ENCODE measurements at places on chromosomes 7 and 10. TPM values are rescaled to one million over a fixed set of nuclear protein-coding genes. Genes with fewer than 3 reads are reported as not detected.
A peak's percentile ranks its signal among the peaks of the same experiment; 100 is the strongest.

Gene PPP1R17
- total RNA-seq = not detected

Gene ELN
- total RNA-seq = not detected

Gene CFTR
- 0.06 TPM for total RNA-seq

Gene BTBD16
- not detected for total RNA-seq

Gene HTR7
- total RNA-seq = 0.88 TPM

Gene HABP2
- not detected for total RNA-seq

Gene RASA4
- total RNA-seq = 19.4 TPM

Gene AMPH
- not detected for total RNA-seq

Gene FZD1
- 9.9 TPM for total RNA-seq

Gene CHAT
- not detected for total RNA-seq

Gene CALD1
- 411 TPM for total RNA-seq

Gene WNT8B
- total RNA-seq = not detected

Gene ASB10
- total RNA-seq = not detected

GRCh38 chr7:22192801-22193200 is 164.2 kb downstream of the RAPGEF5 start:
- no peak for DNase-seq

- DNase-seq = no peak
Observed at GRCh38 chr7:87545760-87546159, 54.9 kb downstream of the ABCB1 start.

- no peak for DNase-seq
Observed at GRCh38 chr10:32095116-32095733, 39.0 kb upstream of the KIF5B start.

DNA sequence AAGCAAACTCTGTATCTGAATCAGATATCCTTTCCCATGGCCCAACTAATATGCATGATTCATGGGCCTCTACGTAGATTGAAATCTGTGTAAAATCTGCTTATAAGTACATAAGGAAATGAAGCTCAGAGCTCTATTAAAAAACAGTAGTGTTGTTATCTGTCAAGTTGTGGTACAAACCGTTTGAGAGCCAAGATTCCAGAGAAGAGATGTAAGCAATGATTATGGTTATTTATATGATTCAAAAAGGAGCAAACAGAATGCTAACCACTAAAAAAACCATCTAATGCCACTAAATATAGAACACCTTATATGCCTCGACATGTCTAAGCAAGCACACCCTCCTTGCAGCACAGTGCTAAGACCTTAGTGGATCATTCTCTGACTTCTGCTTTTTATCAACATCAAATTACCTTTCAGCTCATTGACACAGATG is 26.6 kb downstream of the RPP38 start:
- DNase-seq = no peak

DNA sequence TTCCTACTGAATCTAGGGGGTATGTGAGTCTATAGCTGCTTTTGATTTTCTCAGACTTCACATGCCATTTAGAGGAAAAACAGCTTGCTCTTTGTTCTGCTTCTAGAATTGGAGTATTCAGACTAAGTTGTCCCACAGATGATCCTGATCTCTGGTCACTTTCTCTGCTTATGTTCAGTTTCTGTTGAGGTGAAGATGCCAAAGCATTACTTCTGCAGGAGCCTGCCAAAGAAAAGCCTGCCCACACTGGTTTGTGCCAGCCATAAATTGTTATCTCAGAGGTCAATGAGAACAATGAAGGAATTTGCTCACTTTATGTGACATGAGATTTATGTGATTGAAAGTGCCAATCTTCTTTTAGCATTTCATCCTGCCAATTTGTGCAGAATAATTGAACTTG is 163.6 kb downstream of the CDK14 start:
- no peak for DNase-seq

DNA sequence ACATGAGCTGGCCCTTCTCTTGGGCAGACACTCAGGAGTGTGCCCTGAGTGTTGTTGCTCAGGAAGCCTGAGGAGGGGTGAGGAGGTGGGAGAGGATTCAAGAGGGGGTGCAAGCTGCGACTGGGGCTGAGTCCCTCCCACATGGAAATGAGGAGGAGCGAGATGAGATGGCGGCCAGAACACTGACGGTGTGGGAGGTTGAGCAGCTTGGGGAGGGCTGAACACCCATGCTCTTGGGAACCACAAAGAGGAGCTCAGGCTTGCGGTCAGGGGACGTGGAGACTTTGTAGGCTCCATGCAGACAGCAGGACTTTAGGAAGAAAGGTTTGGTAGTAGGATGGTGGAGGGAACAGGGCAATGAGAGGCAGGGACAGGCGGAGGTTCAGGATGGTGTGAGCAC is 163.2 kb upstream of the SHH start:
- peak; percentile 22 for DNase-seq

DNA sequence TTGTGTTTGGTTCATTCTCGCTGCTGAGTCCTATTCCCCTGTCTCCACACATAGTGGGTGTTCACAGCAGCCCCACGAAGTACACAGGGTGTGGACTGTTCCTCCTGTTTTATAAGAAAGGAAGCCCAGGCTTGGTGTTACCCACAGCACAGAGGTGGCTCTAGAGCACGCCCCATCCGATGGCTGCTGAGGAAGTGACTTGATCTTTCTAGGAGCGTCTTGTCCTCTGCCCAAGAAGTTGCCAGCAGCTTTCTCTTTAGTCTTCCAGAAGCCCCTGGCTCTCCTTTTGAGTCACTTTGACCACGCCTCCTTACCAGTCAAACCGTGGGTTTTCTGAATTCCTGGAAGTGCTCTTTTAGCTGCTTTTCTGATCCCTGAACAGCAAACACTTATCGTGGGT is 94.0 kb downstream of the GRK5 start:
- no peak for DNase-seq

- DNase-seq = no peak
Observed at GRCh38 chr10:87930934-87931835, 67.8 kb downstream of the PTEN start.

- DNase-seq = no peak
Observed at GRCh38 chr10:30996481-30997005, 35.1 kb downstream of the ZNF438 start.

GRCh38 chr10:61944410-61945147 is 43.1 kb downstream of the ARID5B start:
- no peak for DNase-seq

- no peak for DNase-seq
Observed at GRCh38 chr7:24665564-24666294, 91.5 kb downstream of the GSDME start.

GRCh38 chr7:142899661-142900060 is 14.1 kb upstream of the TRPV6 start:
- no peak for DNase-seq

DNA sequence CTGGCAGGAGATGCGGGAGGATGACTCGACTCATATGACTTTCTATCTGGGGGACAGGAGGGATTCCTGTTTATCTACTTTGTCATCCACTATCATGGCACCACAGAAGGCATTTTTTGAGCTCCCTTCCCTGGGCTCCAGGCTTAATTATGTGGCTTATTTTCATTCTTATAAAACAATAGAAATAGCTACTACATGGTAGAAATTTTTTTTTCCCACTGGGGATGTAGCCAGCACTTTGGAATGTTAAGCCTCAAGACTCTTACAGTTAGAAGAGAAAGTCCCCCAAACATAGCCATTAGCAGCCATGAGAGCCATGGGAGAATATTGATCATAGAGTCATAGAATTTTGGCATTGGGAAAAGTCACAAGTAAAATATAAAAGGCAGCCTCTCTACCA is 14.6 kb upstream of the FAM180A start:
- no peak for DNase-seq

GRCh38 chr10:68172324-68172723 is 59.6 kb downstream of the ATOH7 start:
- DNase-seq = no peak

- no peak for DNase-seq
Observed at GRCh38 chr10:13091801-13092200, 8.2 kb upstream of the OPTN start.

- no peak for DNase-seq
Observed at GRCh38 chr10:36030516-36030915, 388.4 kb upstream of the FZD8 start.

DNA sequence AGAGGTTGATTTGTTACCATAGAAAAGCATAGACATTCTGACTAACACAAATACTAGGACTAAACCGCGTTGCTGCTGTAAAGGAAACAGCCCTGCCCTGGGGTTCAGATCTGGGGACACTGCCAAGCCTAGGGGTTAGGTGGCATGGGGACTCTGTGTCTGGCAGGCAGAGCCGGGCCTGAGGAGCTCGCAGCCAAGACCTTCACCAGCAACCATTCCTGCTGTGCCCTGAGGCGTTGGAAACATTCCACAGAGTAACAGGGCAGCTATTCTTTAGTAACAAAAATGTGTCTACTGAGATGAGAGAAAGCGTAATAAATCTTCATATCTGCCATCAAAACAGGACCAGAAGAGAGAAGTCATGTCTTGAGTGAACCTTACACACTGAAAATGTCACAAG is 280.5 kb downstream of the POM121L12 start:
- no peak for DNase-seq

DNA sequence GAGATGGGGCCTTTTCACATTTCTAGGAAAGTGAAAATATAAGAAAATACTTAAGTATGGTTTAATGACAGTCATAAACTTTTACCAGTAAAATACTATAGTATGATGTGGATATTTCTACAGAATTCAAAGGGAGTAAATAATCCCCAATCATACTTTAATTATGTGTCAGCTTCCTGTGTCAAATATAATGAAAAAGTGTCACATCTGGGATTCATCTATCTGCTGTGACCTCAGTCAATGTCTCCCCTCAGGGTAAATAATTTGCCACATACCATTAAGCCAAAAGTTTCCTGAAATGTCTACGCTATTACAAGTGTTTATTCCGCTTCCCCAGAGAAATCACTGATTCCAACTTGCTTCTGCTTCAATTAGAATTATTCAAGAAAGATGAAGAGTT is 110.5 kb downstream of the ITGA8 start:
- DNase-seq = no peak

GRCh38 chr7:80493121-80493849 is 18.6 kb downstream of the GNAT3 start:
- DNase-seq = no peak

- DNase-seq = no peak
Observed at GRCh38 chr7:118184565-118184940, 589 bp downstream of the LSM8 start.

DNA sequence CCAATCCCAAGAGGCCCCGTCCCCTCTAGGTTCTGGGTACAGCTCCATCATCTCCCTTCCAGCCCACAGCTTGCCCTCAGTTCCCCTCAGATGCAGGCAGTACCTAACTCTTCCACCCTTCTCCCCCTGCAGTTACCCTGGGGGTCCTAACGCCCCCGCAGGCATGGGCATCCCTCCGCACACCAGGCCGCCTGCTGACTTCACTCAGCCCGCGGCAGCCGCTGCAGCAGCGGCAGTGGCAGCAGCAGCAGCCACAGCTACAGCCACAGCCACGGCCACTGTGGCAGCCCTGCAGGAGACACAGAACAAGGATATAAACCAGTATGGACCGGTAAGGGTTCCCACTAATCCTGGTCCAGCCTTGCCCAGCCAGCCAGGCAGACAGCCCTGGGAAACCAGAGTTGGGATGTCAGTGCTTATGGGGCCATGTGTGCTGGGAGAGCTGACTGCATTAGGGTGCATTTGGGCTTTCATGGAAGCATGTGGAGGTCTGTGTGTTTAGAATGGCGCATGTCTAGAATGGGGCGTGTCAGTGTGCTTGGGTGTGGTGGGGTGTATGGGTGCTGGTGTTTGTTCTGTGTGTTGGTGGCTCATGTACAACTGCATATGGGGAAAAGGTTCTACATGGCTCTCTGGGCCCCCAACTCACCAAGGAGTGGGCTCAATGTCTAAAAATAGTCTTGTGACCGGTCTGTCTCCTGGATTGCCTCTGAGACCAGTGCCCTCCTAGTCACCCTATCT is 55.1 kb upstream of the PPIF start:
- no peak for DNase-seq

DNA sequence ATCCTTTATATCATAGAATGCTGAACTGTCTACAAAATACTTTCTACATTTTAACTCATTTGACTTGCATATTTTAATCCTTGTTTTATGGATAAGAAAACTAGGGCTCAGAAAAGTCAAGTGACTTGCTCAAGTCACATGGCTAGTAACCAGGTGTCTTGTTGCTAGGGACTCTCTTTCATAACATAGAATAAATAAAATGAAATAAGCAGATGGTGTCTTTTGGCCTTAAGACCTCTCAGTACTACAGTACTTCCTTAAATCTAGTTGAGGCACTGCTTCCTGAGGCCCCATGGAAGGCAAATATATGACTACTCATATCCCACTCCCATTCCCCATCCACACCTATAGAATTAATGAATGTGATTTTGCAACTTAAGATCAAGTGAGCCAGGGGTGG is 87.9 kb downstream of the CDK6 start:
- no peak for DNase-seq

- DNase-seq = no peak
Observed at GRCh38 chr10:34177445-34177844, 637.7 kb downstream of the PARD3 start.

- DNase-seq = no peak
Observed at GRCh38 chr10:124717911-124718741, 26.1 kb downstream of the FAM53B start.

DNA sequence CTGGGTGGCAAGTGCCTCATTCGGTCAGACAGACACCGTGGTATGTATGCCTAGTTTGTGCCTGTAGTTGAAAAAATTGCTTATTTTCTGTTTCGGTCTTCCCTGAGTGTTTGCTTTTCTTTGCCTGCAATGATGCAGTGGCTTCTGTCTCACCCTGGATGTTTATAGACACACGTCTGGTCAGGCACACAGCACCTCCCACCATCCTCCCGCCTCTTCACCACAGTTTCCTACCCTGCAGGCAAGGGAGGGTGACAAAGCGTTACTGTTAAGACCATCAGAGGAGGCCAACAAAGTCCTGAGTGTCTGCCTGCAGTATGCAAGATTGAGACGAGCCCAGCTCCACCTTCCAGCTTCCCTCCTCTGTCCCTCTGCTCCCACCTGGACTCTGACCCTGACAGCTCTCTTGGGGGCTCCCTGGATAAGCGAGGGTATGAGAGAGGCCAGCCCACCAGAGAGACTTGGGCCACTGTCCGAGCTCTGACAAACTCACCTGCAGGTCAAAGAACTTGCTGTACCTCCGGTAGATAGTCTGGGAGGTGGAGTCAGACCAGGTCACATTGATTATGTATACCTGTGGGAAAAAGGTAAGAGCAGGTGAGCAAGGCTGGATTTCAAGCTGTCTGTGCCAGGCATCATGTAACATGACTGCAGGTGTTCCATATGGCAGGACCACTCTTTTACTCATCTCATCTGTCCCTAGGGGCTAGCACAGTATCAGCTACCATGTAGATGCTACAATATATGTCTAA is 54.4 kb downstream of the SH3PXD2A start:
- DNase-seq = peak; percentile 85

DNA sequence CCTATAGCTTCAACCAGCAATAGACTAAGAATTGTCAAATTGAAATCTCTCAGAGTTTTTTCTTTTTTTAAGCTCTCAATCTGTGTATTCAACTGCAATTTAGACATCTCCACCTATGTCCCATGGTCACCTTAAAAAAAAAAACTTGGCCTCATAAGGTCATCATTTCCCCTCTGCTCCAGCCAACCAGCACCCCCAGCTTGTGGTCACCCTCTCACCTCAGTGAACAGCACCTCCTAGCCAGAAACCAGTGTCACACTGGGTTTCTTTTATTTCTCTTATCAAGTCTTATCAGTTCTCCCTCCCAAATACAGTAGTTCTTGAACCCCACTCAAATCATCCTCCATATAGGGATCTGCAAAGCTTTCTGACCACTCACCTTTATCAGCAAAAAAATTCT is 4.0 kb downstream of the ITGB1 start:
- no peak for DNase-seq

Data from SJSA1 (cell line).